ENCODE measurements at places on chromosomes 2 and 18. TPM values are rescaled to one million over a fixed set of nuclear protein-coding genes. Genes with fewer than 3 reads are reported as not detected.

DNA sequence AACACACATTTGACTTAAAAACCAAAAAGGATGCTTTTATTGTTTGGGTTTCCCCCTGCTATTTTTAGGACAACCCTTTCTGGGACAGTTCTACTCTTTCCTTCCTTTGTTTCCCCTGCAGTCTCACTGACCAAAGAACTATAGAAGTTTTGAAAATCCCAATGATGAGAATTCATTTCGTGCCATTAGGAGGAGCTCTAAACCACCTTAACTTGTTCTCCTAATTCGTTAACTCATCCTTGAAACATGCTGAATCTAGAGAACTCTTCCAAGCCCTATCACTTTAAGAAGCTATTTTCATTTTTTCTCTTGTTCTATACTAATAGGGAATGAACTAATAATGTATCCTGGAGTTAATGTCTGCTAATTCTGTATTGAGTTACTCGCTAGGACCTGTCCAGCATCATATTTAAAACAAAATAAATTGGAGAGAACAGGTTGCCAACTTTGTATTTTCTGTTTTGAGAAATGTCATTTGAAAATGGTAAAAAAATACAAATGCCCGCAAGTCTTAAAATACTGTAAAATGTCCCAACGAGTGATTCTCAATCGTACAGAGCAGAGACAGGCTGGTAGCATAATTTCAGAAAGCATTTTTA lies 62.9 kb downstream of the AFTPH start:
- no peak for DNase-seq

- DNase-seq, result no peak
Observed at GRCh38 chr2:120857422-120857821, 121.8 kb downstream of the GLI2 start.

DNA sequence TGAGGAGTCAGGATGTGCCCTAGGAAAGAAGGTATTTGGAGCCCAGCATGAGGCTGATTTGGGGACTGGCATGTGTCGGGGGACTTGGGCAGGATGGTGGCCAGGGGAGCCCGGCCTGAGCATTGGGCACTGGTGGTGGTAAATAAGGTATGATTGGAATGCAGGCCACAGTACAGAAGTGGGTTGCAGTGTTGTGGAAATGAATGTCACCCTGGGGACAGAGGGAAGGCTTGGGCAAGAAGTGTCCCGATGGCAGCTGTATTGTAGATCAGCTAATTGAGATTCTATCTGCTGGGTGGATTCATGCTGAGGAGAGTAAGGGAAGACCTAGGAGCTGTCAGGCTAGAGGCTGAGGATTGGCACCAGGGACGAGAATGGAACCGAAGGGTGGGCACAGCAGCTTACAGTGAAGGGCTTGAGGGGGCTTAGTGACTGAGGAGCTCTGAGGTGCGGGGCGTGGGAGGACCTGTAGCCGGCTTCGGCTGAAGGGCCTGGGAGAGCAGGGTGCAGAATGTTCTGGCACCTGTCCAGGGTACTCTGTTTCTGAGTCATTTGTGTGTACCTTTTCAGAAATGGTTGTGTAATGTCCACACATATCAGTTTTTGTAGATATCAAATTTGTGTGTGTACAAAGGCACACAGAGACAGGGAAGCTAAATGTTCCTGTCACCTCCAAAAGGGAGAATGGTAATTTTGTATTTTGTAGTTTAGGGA lies 170.2 kb downstream of the PRKCE start:
- no peak for DNase-seq

DNA sequence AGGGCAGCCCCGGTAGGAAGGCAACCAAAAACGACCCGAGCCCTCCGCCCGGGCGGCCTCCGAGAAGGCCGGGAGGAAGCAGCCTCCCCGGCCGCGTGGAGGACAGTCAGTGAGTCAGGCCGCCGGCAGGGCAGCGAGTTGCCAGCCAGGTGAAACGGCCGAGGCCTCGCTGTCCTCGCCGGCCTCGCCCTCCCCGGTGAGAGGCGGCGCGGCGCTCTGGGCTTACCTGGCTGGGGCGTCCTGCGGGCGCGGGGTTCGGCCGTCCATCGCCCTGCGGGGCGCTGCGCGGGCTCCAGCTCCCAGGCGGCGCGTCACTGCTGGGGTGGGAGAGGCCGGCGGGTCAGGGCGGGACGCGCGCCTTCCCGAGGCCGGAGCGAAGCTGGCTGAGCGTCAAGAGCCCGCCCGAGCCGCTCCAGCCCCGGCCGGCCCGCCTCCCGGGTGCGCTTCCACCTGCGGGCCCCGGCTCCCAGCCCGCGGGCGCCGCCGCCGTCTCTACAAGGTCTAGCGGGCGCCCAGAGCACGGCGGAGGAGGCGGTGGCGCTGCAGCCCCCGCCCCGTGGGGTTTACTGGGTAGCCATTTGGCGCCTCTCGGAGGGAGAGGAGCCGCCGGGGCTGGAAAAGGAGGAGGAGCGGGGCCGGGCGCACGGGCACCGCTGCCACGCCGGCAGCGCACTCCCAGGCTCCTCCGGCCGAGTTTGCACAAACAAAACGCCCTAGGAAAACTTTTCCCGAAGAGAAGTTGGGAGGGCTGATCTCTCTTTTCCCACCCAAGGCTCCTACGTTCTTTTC lies 499 bp downstream of the COBLL1 start:
- peak; percentile 29 for DNase-seq

- no peak for DNase-seq
Observed at GRCh38 chr2:191441496-191442214, 196.5 kb downstream of the MYO1B start.

DNA sequence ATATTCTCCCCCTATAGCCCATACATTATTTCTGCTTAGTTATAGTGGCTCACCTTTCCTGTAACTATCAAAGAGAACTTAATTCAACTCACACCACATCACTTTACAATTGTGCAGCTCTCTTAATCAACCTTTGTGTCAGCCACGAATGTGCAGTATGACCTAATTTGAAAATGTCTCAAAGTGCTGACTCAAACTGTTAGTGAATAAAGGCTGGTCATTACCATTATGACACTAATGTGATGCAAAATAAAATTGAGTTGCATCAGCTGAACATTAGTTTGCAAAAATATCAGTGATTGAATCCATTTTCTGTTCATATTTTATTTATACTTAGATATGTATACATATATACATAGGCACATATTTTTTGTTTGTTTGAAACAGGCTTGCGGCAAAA lies 251.8 kb downstream of the MEIS1 start:
- no peak for DNase-seq

- DNase-seq, result no peak
Observed at GRCh38 chr2:143262389-143262788, 133.2 kb downstream of the ARHGAP15 start.

GRCh38 chr2:127000937-127001336 lies 102.2 kb downstream of the TEX51 start:
- DNase-seq, result peak; percentile 23

DNA sequence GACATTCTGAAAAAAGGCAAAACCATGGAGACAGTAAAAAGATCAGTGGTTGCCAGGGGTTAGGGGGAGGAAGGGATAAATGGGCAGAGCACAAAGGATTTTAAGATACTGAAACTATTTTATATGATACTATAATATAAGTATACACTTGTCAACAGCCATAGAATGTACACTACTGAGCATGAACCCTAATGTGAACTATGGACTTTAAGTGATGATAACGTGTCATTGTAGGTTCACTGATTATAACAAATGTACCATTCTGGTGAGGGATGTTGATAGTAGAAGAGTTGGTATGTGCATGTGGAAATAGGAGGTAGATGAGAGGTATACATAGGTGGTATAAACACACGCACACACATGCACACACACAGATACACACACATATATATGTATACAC lies 241.6 kb downstream of the NOL4 start:
- no peak for DNase-seq

- no peak for DNase-seq
Observed at GRCh38 chr2:85988175-85988913, 99.6 kb upstream of the ST3GAL5 start.

The GYPC gene
- 123 TPM for total RNA-seq

The SLC30A3 gene
- total RNA-seq, result 0.90 TPM

The DES gene
- not detected for total RNA-seq

The SCN3A gene
- total RNA-seq, result not detected

The NGEF gene
- 4.2 TPM for total RNA-seq

The UGT1A3 gene
- not detected for total RNA-seq

The KCNK3 gene
- not detected for total RNA-seq

The SNX17 gene
- total RNA-seq, result 93.2 TPM
